ENCODE measurements at places on chromosomes 16 and 17.

DNA sequence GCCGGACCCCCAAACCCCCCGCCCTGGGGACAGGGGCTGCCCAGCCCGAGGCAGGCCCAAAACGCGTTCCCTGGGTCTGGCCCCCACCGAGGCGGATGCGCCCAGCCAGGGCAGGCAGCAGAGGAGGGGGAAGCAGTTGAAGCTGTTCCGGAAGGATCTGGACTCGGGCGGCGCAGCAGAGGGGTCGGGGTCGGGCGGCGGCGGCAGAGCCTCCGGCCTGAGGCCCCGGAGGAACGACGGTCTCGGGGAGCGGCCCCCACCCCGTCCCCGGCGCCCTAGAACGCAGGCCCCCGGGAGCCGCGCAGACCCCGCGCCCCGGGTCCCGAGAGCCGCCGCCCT is 22.9 kb upstream of the ZFPM1 start:
- DNase-seq = no peak

DNA sequence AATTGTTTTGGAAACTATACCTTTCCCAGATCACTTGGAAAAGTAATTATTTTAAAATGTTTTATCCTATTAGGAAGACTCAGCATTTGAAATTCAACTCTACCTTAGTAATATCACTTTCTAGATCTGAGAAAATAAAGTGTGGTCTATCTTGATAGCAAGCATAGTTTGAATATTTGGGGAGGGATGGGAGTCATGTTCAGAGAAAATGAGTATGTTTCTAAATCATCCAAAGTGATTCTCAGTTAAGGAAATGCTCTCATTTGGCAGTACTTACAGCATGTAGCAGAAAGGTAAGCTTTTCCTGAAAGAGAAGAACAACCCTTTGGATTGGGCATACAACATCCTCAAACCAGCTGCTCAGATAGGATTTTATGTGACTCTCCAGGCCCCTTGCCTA is 6.9 kb downstream of the C17orf75 start:
- no peak for DNase-seq

DNA sequence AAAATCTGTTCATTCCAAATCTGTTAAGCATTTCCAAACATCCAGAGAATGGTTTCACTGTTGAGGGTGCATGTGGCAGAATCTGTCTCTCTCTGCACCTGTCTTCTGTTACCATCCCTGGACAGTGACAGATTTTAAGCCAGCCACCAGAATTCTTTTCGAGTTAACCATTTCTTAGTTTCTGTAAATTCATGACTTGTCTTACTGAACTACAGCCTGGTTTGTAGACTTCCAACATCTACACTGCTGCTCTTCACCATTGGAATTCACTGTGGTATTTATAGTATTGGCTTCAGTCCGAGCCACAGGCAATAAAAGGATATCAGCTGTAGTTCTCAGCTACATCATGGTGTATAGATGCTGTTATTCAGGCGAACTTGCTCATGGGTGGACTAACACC is 47.6 kb downstream of the GOSR1 start:
- DNase-seq = no peak

GRCh38 chr16:5916711-5917191 is 819.2 kb upstream of the EEF2KMT start:
- no peak for DNase-seq

DNA sequence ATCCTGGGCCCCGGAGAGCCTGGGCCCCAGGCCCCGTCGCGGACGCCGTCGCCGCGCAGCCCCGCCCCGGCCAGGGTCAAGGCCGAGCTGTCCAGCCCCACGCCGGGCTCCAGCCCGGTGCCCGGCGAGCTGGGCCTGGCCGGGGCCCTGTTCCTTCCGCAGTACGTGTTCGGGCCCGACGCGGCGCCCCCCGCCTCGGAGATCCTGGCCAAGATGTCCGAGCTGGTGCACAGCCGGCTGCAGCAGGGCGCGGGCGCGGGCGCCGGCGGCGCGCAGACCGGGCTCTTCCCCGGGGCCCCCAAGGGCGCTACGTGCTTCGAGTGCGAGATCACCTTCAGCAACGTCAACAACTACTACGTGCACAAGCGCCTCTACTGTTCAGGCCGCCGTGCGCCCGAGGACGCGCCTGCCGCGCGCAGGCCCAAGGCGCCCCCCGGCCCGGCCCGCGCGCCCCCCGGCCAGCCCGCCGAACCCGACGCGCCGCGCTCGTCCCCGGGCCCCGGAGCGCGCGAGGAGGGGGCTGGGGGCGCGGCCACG is 36.8 kb upstream of the ZC3H18 start:
- DNase-seq = no peak

DNA sequence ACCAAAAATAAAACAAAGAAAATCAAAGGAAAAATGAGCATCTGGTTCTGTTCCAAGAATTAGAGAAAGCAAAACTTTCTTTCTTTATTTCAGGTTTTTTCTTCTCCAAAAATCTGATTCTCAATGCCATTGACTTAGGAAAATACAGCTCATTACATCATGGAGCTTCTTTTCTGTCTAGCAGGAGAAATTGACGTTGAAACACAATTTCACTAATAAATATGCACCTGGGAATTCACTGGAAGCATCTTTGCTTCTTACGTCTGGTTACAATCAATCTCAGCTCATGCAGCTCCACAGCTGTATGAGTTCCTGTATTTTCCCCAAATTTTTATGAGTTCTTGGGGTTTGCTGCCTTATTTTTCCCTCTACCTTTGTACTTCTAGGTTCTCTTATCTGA is 1568.6 kb upstream of the GOT2 start:
- DNase-seq = no peak

- no peak for DNase-seq
Observed at GRCh38 chr17:57138956-57139576, 54.0 kb downstream of the AKAP1 start.

DNA sequence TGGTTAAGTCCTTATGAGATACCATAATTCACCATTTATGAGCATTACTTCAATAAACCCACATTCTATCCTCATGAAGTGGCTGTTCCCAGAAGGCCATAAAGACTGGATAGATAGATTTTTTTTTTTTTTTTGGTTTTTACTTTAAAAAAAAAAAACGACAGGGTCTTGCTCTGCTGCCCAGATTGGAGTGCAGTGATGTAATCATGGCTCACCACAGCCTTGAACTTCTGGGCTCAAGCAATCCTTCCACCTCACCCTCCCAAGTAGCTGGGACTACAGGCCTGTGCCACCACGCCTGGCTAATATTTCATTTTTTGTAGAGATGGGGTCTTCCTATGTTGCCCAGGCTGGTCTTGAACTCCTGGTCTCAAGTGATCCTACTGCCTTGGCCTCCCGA is 102.3 kb downstream of the XYLT1 start:
- no peak for DNase-seq

DNA sequence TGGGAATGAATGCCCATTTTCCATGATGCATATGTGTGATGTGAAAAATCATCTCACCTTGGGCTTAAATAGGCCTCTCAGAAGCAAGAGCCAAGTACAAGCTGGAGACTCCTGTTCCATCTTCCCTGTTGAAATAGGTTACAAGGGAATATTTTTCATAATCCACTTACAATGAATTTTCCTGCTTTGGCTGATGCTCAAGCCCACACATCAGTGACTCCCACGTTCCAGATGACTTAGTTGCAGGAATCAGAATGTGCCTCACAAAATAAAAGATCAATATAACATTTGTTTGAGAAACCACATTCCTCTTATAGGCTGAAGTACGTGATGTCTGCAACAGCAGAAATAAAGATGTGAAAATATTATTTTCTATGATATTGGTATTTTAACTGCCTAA is 24.1 kb downstream of the ANKFN1 start:
- no peak for DNase-seq

- DNase-seq = no peak
Observed at GRCh38 chr17:41324180-41325075, 8.9 kb upstream of the KRTAP17-1 start.

DNA sequence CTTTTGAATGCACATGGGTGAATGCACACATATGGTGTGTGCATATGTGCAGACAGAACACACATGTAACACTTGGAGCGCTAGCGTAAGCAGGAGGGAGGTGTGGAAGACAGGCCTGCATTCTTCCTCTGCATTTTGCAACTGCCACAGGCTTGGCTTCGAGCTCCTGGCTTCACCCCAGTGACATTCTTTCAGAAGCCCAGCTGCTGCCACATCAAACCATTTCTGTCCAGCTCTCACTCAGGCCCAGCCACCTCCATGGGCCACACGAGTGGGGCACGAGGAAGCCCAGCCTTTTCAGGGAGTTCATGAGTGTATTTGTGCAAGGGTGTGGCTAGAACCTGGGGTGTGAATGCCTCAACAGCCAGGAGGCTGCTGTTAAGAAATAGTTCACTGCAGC is 18.8 kb downstream of the LGALS3BP start:
- DNase-seq = no peak

DNA sequence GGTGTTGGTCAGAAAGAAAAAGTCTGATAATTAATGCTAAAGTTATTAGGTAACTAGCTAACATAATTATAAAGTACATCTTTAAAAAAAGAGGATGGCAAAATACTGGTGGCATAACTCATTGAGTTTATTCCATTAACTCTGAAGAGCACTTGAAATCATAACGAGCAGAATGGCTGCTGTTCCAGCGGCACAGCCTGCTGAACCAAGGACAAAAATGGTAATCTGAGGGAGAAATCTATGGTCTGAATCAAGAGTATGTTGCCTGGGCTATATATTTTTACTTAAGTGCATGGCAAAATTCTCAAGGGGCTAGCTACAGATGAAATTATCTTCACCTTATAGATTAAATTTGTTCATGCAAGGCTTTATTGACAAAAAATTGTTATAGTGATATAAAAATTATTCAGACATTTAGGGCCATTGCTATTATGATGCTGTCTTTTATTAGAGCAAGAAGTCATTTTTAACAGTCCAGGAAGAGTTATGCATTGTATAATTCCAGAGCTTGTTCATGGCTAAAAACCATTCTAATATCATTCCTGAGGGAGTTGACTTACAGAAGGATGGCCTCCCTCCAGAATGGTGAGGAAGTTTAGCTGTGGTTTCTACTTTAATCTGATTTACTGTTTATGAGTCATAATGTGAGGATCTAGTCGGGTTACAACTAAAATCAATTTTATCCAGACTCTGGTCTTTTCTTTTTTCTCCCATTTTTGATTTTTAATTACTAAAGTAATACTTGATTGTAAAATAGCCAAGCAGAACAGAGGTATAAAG is 41.4 kb upstream of the ANKFN1 start:
- DNase-seq = no peak

- no peak for DNase-seq
Observed at GRCh38 chr17:44384823-44385286, 4.6 kb downstream of the ITGA2B start.

GRCh38 chr16:89618109-89618998 is 4.9 kb downstream of the DPEP1 start:
- no peak for DNase-seq

Measured in stimulated activated CD8-positive, alpha-beta memory T cell treated with anti-CD3 and anti-CD28 coated beads, Interleukin-2, amount 100 ng/mL, for 1 hour (primary cell).